ENCODE measurements at places on chromosomes 11 and 22.

- no peak for DNase-seq
These were observed 149.1 kb upstream of the E2F8 start for GRCh38 chr11:19389787-19390303.

GRCh38 chr11:102268083-102268984 lies 49.0 kb upstream of the BIRC3 start:
- DNase-seq, result no peak

DNA sequence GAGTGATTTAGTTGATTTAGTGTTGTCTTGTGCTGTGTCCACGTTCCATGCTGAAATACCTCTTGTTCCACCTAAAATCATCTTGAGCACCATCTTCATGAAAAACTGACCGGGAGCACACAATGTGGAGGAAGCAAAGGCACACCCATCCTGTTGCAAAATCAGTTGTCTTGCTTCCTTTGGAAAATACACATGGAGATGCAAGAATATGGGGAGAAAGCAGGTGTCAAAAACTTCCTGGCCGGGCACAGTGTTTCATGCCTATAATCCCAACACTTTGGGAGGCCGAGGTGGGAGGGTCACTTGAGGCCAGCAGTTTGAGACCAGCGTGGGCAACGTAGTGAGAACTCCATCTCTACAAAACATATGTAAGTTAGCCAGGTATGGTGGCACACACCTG lies 151.1 kb downstream of the C11orf91 start:
- no peak for DNase-seq

GRCh38 chr11:35907648-35908431 lies 36.0 kb upstream of the LDLRAD3 start:
- peak; percentile 22 for DNase-seq

DNA sequence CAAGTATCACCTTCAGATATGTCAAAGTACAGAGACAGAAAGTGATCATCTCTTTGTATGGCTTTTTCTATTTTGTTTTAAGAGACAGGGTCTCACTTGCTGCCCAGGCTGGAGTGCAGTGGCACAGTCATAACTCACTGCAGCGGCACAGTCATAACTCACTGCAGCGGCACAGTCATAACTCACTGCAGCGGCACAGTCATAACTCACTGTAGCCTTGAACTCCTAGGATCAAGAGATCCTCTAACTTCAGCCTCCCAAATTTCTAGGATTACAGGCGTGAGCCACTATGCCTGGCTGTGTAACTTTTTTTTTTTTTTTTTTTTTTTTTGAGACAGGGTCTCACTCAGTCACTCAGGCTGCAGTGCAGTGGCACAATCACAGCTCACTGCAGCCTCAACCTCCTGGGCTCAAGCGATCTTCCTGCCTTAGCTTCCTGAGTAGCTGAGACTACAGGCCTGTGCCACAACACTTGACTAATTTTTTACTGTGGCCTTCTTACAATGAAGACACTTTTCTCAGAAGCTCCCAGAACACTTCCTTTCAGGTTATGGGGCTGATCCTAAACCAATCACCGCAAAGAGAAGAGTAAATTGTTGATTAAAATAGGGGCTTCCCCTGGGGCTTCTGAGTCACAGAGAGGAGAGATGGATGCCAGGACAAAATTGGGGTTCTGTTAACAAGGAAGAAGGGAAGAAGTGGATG lies 9.0 kb upstream of the HIKESHI start:
- DNase-seq, result no peak

All from HFF-Myc (cell line).